ENCODE measurements at places on chromosomes 2 and 18.

- no peak for DNase-seq
Measured at GRCh38 chr2:170362313-170362870, 184.4 kb downstream of the MYO3B start.

GRCh38 chr2:99852376-99852934, 289.9 kb downstream of the AFF3 start:
- no peak for DNase-seq

- no peak for DNase-seq
Measured at GRCh38 chr18:25169701-25170100, 182.3 kb downstream of the ZNF521 start.

GRCh38 chr2:130287656-130288026, 55.1 kb upstream of the IMP4 start:
- no peak for DNase-seq

All from 8988T (cell line).